ENCODE measurements at places on chromosomes 5 and 9. TPM values are rescaled to one million over a fixed set of nuclear protein-coding genes. Genes with fewer than 3 reads are reported as not detected.

- DNase-seq: peak; percentile 99
Observed at GRCh38 chr5:75717082-75717922, at the start of gene POC5. TSS of gene POC5 (minus strand) at chr5:75717437. CDS start at chr5:75712937, 4,500 bp downstream.

- peak; percentile 50 for DNase-seq
Observed at GRCh38 chr5:40383749-40384651, 295.7 kb upstream of the PTGER4 start.

DNA sequence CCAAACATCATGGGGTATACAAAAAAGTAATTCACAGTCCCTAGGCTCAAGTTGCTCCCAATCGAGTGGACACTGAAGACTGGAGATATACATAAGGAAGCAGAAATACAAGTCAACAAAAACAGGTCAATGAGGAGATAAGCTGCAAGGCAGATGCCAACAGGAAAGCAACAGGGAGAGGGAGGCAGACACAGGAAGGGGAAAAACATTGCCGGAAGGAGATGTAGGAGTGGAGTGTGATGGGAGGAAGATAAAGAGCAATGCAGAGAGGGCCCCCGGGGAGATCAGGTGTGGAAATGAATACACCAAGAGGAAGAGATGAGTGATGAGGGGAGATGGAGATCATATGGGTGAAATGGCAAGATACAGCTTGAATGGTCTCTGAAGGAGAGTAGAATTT lies 243.0 kb downstream of the RAB3C start:
- no peak for DNase-seq

DNA sequence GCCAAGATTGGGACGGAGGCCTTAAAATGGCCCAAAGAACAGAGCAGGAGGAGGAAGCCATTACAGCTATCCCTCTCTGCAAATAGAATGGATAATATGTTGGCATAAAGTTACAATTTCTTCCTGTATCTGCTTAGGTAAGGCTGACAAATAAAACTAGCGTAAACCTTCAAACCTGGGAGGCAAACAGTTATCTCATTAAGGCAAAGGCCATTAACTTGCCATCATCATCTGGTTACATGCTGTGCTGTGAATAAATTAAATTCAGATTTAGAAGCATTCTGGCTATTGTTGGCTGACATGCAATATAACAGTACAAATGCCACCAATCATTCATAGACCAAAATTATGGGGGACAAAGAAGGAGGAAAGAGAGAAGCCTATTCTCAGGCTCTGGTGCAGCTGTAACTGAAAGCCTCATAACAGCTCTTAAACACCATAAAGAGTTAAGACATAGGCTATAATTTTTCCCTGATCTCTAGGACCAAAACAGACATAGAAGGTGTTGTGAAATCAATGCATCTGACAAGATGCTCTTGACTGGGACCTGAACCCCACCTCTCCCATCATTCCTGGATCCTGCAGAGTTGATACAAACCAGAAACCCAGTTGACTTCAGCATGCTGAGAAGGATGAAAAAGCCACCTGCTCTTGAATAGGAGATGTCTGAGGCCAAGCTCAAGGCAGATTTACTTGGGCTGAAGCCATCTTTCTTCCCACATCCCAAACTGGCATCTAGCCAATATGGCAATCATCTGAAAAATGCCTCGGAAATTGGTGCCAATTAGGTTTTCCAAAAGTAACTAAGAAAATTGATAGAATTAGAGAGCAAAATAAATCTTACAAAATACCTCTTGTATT lies 62.5 kb downstream of the PLCXD3 start:
- DNase-seq: no peak

DNA sequence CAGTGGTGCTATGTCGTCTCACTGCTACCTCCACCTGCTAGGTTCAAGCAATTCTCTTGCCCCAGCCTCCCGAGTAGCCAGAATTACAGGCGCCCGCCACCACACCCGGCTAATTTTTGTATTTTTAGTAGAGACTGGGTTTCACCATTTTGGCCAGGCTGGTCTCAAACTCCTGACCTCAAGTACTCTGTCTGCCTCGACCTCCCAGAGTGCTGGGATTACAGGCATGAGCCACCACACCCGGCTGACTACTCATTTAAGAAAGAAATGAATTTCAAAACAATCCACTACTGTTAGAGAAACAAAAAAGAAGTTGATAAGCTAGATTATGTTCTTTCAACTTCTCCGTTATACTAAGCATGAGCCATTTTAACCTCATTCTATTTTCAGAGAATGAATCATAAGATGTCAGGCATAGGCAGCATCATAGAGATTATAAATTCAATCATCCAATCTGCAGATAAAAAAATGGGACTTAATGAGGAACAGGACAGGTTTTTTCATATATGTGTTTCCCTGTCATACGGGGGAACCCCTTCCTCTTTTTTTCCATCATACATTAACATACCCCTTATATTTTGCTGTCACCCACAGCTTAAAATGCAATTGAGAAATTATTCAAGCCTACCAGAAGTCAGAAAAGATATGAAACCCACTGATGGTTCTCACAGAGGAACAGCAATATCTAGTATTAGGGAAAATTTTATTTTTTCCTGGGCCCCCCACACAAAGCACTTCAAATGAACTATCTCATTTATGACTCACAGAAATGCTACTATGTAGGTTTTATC lies 26.5 kb upstream of the ADRB2 start:
- DNase-seq: peak; percentile 32

GRCh38 chr5:15993919-15994318 lies 185.7 kb downstream of the MARCHF11 start:
- DNase-seq: no peak

DNA sequence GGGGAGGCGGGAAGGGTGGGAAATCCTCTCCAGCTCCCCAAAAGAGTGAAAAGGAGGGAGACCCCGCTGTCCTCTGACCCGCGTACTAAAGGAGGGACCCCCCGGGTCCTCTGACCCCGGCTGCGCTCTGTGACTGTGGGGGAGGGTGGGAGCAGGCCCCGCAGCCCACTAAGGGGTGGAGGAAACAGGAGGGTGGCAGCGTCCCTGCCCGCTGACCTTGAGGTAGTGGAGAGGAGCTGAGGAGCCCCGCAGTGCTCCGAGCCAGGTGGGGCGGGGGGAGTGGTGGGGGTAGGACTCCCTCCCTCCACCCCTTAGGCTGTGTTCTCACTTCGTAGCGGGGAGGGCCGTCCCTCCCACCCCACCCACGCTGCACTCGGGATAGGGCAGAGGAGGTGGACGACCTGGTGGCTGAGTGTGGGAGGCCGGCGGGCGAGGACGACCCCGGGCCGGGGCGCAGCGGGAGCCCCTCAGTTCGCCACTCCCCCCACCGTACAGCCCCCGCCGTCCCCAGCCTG lies 449 bp upstream of the ADCY2 start:
- no peak for DNase-seq

GRCh38 chr5:11531811-11532555 lies 372.3 kb downstream of the CTNND2 start:
- DNase-seq: no peak

DNA sequence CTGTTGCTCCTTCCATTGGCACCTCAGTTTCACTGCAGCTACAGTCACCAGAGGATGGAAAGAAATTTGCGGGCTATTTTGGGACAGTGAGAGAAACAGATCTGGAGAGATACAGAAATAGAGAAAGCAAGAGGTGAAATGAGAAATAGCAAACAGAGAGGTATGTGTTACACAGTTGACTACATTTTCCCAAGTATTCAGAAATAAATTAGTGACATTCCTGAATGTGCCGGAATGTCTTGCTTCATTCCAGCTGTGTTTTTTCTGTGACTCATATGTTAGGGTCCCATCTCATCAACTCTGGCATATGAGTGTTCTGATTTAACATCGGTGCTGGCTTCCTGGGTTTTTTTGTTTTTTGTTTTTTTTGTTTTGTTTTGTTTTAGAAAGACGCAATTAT lies 63.8 kb upstream of the ZNF462 start:
- no peak for DNase-seq

DNA sequence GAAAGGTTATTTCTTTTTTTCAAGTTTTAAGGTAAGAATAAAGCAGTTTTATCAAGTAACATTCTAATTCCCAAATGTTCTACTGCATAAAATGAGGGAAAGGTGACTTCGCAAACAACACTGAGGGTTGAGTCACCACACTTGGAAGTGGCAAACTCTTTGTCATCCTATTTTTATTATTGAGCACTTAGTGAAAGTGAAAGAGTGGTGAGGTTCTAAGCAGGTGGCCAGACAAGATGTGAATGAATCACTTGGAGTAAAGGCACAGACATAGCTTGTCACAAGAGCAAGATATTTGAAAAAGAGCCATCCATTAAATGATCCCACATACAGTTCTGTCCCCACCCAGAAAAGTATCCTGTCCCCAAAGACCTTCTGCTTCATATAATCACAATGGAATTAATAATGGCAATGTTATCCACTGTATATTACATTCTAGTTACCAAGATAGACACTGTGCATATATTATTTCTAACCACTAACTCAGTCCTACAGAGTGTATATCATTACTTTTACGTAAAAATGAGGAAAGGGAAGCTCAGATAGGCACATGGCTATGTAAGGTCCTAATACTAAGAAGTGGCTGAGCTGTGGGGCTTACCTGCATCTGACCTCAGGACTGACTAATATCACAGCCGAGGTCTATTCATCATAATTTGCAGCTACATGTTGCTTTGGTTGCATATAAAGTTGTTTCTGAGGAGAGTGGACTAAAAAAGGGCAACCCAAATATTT lies 730.4 kb upstream of the MEF2C start:
- DNase-seq: no peak

DNA sequence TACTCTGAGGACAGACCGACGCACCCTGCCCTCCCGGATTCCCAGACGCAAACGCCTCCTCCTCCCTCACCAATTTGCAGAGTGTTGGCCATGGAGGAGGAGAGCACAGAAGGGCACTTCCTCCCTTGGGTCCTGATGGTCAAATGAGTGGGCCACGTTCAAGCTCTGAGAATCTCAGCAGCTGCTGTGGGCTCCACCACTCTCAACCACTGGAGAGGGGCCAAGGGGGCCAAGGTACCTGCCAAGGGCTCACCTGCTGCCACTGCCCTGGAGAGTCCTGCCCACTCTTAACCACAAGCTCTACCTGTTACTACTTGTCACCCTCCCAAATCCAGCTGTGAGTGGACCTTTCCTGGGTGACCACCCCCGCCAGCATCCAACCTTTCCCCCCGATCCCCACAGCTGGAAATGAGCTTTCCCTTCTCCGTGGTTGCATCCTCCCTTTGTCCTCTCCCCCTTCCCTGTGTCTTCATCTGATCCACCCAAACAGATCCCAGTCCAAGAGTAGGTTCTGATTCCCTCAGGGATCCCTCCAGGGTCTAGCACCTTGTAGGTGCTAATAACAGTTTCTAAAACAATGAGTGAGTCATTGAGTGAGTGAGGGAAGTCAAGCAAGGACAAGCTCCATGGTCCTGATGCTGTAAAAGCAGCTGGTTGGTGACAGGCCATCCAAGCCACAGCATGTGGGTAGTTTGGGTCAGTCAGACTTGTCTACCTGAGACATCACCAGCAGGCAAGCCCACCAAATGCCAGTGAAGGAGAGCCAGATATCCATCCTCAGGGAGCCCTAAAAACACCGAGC lies 69.7 kb downstream of the FAM114A2 start:
- DNase-seq: no peak

- no peak for DNase-seq
Observed at GRCh38 chr5:111058064-111058463, 13.4 kb upstream of the TSLP start.

GRCh38 chr9:18474783-18475182 lies 830 bp downstream of the ADAMTSL1 start:
- DNase-seq: no peak

DNA sequence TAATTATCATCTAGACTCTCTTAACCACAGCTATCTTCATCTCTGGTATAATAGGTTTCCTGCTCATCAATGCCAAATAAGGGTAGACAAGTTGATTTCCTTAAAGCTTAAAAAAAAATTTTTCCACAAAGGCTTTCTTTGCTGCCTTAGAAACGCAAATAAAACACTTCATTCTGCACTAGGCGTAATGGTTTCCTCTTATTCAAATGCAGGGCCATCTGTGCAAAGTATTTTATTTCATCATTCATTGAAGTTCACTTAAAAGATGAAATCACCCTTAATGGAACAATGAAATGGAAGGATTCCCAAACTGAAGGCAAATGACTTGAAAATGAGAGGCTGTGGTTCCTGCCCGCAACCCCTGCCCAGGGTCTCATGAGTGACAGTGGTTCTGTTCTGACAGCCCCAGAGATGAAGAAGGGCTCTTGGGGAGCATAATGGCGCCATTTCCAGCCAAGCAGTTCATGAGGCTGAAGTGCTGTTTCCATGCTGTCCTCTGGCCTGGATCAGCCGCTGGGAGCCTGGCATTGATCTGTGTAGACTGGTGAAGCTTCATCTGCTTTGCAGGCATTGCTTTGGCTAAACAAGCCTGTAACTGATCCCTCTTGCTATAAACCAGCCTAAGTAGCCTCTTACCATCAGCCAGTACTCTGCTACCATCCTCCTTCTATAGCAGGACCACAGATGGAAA lies 276.9 kb upstream of the WWC1 start:
- DNase-seq: no peak

DNA sequence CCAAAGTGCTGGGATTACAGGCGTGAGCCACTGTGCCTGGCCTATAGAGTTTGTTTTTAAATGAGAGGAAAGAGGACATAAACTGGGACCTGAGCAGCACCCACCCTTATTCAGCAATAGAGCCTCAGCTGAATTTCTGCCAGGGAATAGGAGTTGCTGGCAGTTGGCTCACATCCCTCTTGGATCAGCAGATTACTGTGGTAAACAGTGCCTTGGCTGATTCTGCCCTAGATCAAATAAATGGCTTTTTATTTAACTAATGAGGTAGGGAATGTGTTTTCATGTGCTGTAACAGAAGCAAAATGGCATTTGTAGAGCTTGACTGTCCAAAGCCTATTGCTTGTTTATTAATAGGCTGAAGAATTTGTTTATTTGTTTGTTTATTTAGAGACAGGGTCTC lies 2.1 kb downstream of the ARHGEF37 start:
- no peak for DNase-seq

- DNase-seq: no peak
Observed at GRCh38 chr9:27861887-27862286, 288.6 kb upstream of the C9orf72 start.

DNA sequence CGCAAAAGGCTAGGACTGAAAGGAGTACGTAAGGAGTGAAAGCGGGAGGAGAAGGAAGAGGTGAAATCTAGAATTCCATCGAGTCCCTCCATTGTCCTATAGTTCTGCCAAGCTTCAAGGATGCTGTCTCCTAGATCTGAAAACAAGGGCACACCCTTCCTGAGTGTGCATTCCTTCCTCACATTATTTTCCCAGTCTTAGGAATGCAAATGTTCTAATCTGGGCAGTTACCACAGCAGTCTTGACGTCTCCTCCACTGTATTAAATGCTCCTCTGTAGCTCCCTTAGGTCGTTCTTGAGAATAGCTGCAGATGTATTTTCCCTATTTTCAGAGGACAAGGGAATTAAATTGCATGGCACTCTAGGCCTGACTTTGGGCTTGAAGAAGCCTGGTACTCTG lies 127.6 kb downstream of the SLIT3 start:
- no peak for DNase-seq

The ZNF484 gene
- total RNA-seq: 6.2 TPM

The CDX1 gene
- total RNA-seq: not detected

The LTC4S gene
- not detected for total RNA-seq

The FAM221B gene
- not detected for total RNA-seq
